ENCODE measurements at places on chromosomes 5 and 9. TPM values are rescaled to one million over a fixed set of nuclear protein-coding genes. Genes with fewer than 3 reads are reported as not detected.
A peak's percentile ranks its signal among the peaks of the same experiment; 100 is the strongest.

DNA sequence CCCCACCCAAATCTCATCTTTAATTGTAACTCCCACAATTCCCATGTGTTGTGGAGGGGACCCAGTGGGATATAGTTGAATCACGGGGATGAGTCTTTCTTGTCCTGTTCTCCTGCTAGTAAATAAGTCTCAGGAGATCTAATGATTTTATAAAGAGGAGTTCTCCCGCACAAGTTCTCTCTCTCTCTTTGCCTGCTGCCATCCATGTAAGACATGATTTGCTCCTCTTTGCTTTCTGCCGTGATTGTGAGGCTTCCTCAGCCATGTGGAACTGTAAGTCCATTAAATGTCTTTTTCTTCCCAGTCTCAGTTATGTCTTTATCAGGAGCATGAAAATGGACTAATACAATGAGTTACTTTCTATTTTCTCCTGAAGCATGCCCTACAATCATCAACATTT lies 1158.5 kb downstream of the CDH18 start:
- H3K4me1 ChIP-seq, result no peaks in the 10 kb centered on the region
- no peaks in the 10 kb centered on the region for H3K36me3 ChIP-seq
- DNase-seq, result no peak
- no peak overlapping the region for H3K27ac ChIP-seq

DNA sequence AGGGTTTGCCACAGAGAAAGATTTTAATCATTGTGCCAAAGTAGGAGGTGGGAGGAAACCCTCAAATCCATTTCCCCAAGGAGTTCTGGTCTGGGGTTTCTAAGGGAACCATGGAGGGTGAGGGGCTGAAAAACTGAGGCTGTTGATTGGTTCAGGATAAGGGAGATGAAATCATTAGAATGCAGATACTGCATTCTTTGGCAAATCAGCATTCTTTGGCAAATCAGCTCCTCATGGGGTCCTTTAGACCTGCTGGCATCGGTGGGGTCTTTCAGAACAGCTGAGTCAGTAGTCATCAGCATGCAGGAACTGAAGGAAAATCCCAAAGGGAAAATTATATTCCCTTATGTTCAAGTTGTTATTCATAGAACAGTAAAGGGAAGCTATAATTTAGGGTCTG lies 585.5 kb downstream of the ISL1 start:
- no peak for DNase-seq
- no peaks in the 10 kb centered on the region for H3K4me1 ChIP-seq
- no peak overlapping the region for H3K4me3 ChIP-seq
- no peaks in the 10 kb centered on the region for H3K27me3 ChIP-seq
- no peak overlapping the region for H3K27ac ChIP-seq

DNA sequence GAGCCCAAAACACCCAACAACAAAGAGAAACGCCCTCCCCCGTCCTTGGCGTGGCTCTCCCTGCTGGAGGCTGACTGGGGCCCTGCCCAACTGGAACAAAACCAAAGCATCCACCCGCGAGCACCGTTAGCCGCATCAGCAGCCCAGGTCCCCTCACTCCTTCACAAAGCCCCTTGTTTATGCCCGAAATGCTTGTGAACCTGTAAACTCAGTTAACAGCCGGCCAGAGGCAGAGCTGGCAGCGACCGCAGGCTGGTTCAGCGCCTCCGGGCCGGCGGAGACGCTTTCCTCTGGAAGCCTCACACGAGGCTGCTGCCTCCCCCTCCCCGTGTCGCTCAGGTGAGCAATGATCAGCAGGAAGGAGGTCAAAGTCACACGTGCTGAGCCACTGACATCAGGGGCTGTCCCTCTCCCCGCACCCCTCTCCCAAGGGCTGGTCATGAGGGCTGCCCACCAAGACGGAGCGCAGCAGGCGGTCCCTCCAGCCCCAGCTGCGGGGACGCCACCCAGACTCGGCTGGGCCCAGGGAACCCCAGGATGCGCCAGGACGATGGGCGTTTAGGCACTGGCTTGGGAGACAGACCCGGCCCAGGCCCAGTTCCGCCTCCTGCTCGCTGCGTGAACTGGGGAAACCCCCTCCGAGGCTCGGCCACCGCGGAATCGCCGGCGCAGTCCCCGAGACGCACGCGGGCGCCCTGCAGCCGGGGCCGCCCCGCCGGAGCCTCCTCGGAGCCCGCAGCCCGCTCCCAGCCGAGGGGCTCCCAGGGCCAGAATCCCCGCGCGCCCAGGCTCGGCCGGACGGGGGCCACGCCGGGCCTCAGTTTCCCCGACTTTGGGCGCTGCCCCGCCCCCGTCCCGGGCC lies 563 bp downstream of the SNAPC4 start:
- no peaks in the 10 kb centered on the region for H3K36me3 ChIP-seq
- no peaks in the 10 kb centered on the region for H3K4me1 ChIP-seq

DNA sequence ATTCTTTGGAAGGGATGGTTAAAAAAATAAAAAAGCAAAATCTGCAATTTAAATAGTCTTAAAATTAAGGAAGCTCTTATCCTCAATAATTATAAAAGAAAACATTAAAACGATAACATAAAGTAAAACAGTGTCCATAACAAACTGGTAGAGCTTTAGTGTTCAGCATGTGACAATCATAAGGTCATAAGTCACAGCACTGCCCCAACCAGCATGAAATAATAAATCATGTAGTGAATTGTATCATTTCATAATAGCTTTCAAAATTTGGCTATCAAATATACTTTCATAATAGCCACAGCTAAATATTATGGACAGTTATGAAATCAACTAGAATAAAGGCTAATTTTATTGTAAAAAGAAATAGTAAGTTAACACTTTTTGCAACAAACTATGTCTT lies 10.0 kb downstream of the NR3C1 start:
- H3K4me1 ChIP-seq, result no peaks in the 10 kb centered on the region
- no peaks in the 10 kb centered on the region for H3K27me3 ChIP-seq
- no peaks in the 10 kb centered on the region for H3K36me3 ChIP-seq
- H3K4me3 ChIP-seq, result no peak overlapping the region
- H3K27ac ChIP-seq, result no peak overlapping the region
- DNase-seq, result no peak

Gene GABRG2
- 0.86 TPM for total RNA-seq

Gene GADD45G
- total RNA-seq, result 5.4 TPM

Gene PAEP
- not detected for total RNA-seq

GRCh38 chr9:135714242-135715055 lies 12.5 kb downstream of the KCNT1 start:
- no peaks in the 10 kb centered on the region for H3K36me3 ChIP-seq
- no peak overlapping the region for H3K4me3 ChIP-seq
- no peak overlapping the region for H3K27ac ChIP-seq
- no peaks in the 10 kb centered on the region for H3K4me1 ChIP-seq

DNA sequence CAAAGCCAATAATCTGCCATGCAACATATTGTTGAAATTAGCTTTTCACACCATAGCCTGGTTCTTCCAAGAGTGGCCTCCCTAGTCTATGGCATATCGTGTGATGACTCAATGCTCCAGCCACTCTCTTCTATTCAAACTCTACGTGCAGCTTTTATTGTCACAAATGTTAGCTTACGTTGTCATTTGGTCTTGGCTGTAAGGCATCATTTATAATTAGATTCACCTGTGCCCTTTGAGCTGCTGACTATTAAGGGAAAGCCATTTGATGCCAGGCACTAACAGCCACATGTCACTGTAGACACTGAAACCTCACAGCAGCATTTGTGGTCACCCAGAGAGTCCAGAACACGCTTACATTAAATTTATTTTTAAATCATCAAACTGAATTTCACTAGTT lies 66.8 kb downstream of the APBA1 start:
- no peaks in the 10 kb centered on the region for H3K36me3 ChIP-seq
- no peak for DNase-seq
- no peak overlapping the region for H3K27ac ChIP-seq
- no peaks in the 10 kb centered on the region for H3K27me3 ChIP-seq
- no peak overlapping the region for H3K4me3 ChIP-seq
- no peaks in the 10 kb centered on the region for H3K4me1 ChIP-seq

DNA sequence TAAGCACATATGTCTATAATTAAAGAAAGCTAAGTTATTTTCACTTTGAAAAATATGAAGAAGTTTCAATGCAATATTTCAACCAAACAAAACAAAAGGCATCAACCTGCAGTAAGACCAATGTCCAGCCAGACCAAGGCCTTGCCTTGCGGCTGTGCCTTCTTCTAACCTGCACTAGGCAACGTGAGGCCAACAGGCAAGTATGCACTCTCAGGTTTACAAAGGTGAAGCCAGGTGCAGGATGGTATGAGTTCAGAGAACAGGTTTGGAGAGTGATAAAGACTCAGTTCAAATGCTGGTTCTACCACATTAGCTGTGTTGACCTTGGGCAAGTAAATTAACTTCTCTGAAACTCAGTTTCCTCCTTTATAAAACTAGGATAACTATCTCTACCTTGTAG lies 79.3 kb downstream of the KLHL3 start:
- H3K27ac ChIP-seq, result no peak overlapping the region
- DNase-seq, result no peak
- H3K36me3 ChIP-seq, result no peaks in the 10 kb centered on the region
- H3K4me1 ChIP-seq, result no peaks in the 10 kb centered on the region

DNA sequence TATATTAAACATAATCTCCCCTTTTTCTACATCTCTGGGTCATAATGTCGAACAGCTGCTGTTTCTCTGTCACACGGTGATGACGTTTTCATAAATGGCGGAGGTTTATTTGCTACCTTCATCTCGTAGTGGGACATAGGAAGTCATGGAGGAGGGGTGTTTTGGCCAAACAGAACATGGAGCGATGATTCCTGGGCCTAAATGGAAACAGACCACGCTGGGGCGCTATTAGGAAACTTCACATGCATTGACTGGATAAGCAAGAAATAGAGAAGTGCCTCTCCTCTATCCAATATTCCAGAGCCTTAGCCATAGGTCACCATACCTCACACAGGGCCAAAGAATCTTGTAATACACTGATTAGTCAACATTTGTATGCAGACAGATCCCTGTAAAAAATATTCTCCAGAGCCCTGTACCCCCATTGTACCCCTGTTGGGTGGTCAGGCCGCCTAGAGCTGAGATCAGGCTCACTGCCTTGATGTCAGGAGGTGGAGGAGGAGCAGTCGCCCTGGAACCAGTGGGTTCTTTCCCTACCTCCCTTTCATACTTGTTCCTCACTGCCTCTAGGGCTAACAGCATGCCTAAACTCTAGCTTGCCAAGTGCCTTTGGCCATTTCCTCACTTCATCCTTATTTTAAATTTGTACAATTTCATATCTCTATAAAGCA lies 77.8 kb upstream of the SPIN1 start:
- H3K4me1 ChIP-seq, result no peaks in the 10 kb centered on the region
- H3K4me3 ChIP-seq, result no peak overlapping the region
- H3K36me3 ChIP-seq, result no peaks in the 10 kb centered on the region
- DNase-seq, result no peak
- no peaks in the 10 kb centered on the region for H3K27me3 ChIP-seq

- H3K27ac ChIP-seq, result peak overlapping the region; percentile 91
- H3K27me3 ChIP-seq, result no peaks in the 10 kb centered on the region
- H3K4me3 ChIP-seq, result peak overlapping the region; percentile 81
- H3K4me1 ChIP-seq, result no peaks in the 10 kb centered on the region
- no peak for DNase-seq
Measured at GRCh38 chr5:37249815-37250164, 614 bp upstream of the CPLANE1 start.

GRCh38 chr5:180670586-180671359 lies 21.4 kb upstream of the FLT4 start:
- H3K36me3 ChIP-seq, result no peaks in the 10 kb centered on the region
- no peak overlapping the region for H3K27ac ChIP-seq
- no peaks in the 10 kb centered on the region for H3K27me3 ChIP-seq
- no peak overlapping the region for H3K4me3 ChIP-seq
- H3K4me1 ChIP-seq, result 0 out of 2 replicates have a peak, but pooled peaks cover 5% of the 10 kb centered on the region
- no peak for DNase-seq

- H3K4me3 ChIP-seq, result no peak overlapping the region
- H3K36me3 ChIP-seq, result no peaks in the 10 kb centered on the region
- DNase-seq, result no peak
Measured at GRCh38 chr9:99748676-99749075, 73.0 kb upstream of the NR4A3 start.

DNA sequence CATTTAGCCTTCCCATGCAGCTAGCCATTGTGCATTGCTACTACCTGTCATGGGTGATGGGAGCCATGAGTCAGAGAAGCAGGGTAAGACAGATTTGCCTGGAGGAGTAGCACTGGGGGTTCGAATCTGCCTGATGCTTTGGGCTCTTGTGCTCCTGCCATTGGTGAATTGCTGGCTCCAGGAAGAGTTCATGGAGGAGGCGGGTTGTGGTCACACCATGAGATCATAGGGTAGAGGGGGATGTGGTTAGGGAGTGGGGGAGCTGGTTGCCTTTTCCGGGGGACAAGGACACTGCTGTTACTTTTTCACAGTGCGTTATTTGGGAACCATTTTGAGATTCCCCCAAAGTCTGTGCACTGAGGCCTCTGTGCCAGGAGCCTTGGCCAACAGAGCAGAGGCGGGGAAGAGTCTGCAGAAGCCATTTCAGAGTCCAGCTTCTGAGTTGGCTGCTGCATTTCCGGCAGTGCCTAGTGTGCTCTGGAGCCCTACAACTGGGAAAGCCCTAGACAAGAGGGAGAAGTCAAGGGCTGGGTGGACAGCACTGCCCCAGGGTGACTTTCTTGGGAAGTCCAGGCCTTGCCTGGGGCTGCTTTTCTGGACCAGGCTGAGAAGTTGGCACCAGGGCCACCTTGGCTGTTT lies 6.2 kb downstream of the ANGPTL2 start:
- no peak for DNase-seq
- no peak overlapping the region for H3K4me3 ChIP-seq
- H3K4me1 ChIP-seq, result peaks cover 11% of the 10 kb centered on the region
- H3K27ac ChIP-seq, result no peak overlapping the region
- peaks cover 1% of the 10 kb centered on the region for H3K36me3 ChIP-seq

Gene GABRA6
- not detected for total RNA-seq

DNA sequence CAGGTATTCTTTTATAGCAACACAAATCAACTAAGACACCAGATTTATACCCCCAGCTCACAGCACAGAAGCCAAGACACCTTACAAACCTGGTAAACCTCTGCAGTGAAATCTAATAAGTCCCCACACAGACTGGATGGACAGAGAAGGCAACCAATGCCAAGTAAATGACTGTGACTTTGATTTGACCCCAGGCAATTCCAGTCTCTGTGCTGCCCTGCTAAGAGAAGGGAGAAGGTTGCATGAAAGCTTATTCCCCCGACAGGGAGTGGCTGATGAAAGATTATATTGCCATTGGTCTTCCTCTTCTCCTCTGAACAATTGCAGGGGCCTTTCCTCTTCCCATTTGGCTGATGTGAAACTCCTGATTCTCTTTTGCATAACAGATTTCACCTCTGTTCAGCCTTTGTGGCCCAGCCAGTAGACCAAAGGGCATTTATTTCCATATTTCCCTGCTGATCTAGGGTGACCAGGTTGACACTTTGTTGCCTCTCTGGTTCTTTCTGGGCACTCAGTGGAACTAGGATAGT lies 107.6 kb downstream of the ADRB2 start:
- H3K4me3 ChIP-seq, result no peak overlapping the region
- H3K4me1 ChIP-seq, result no peaks in the 10 kb centered on the region
- DNase-seq, result no peak
- no peaks in the 10 kb centered on the region for H3K27me3 ChIP-seq
- H3K36me3 ChIP-seq, result no peaks in the 10 kb centered on the region
- H3K27ac ChIP-seq, result no peak overlapping the region

- no peaks in the 10 kb centered on the region for H3K36me3 ChIP-seq
- peak; percentile 81 for DNase-seq
- peak within 1 kb of the TSS; percentile 72 for H3K27ac ChIP-seq
- no peaks in the 10 kb centered on the region for H3K27me3 ChIP-seq
- H3K4me3 ChIP-seq, result peak within 1 kb of the TSS; percentile 94
Measured at GRCh38 chr5:56951946-56952691, at the start of gene MIER3. Gene MIER3 (minus strand): TSS chr5:56952123. CDS start chr5:56952102, 21 bp downstream.

Gene GOLGA1
- total RNA-seq, result 18.7 TPM
